ENCODE measurements at places on chromosomes 1 and 21.

GRCh38 chr1:15233689-15234088, 13.3 kb upstream of the FHAD1 start:
- DNase-seq = no peak

DNA sequence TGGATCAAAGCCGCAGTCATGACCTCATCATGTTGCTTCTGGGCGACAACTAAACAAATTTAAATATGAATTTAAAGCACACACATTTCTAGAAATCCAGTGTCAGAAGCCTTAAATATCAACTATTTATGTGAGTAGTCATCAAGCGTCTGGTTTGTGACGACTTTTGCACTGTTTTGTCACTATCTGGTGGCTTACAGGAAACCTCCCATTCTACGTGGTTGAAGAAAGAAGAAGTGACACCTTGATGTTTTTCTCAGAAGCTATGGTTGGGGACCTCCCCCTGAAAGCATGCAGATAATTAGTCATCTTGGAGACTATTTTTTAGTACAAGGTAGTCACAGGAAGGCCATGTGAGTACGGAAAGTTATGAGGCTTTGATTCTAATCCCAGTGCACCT, 58.5 kb downstream of the TENT5C start:
- DNase-seq = no peak

- DNase-seq = peak; percentile 66
Observed at GRCh38 chr1:181783208-181783607, 278.3 kb downstream of the ZNF648 start.

DNA sequence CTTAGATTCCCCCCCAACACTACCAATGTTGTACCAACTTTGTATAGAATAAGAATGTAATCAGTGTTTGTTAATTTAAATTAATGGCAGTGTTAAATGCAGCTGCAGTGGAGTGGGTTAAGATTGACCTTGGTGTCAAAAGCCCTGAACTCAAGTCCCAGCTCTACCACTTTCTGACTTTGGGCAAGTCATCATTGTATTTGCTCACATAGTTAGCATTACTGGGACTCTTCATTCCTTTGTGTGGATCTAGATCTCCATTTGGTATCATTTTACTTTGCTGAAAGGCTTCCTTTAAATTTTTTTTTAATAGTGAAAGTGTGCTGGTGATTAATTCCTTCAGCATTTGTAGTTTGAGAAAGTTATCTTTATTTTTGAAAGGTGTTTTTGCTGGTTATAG, 22.2 kb upstream of the PHGDH start:
- peak; percentile 53 for DNase-seq

- DNase-seq = peak; percentile 86
Observed at GRCh38 chr21:37758982-37759381, 157.3 kb downstream of the KCNJ6 start.

DNA sequence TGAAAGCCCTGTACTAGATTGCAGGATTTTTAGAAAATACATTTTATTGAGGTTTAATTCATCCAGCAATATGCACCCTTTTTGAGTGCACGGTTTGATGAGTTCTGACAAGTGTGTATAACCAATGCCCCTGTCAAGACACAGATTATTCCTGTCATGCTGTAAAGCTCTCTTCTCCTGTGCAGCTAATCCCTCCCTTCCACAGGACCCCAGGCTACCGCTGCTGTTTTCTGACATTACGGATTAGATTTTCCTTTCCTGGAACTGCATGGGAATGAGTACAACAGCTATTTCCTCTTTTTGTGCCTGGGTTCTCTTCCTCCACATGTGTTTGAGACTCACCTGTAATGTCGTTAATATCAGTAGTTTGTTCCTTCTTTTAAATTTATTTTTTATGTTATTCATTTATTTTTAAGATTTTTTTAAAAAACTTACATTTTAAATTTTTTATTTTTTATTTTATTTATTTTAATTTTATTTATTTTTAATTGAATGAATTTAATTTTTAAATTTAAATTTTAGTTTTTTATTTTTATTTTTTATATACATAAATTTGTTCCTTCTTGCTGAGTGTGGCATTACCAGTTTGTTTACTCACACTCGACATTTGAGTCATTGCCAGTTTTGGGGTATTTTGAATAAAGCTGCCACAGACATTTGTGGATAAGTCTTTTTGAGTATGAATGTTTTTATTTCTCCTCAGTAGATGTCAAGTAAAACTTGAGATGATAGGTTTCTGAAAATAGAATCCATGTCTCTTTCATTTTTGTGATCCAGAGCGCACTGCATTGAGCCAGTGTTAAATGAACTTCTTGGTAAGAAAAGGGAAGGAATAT, 79.0 kb upstream of the B3GALT5 start:
- DNase-seq = no peak

GRCh38 chr1:219126377-219126776, 47.3 kb upstream of the LYPLAL1 start:
- no peak for DNase-seq

DNA sequence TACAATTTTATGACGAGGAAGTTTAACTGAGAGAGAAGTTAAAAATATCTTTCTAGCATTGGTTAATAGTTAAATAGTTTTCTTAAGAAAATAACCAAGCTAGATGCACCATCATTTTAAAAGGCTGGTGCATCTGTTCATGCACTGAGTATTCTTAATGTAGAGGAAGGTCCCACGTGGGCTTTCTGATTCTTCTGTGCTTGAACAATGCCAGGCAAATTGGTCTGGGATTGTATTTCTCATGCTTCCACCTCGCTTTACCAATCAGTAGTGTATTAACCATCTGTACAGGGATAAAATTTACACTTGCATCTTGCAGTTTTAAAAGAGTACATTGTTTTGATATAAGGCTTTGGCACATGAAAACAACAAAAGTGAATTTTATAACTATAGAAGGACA, 47.4 kb upstream of the MTF2 start:
- no peak for DNase-seq

DNA sequence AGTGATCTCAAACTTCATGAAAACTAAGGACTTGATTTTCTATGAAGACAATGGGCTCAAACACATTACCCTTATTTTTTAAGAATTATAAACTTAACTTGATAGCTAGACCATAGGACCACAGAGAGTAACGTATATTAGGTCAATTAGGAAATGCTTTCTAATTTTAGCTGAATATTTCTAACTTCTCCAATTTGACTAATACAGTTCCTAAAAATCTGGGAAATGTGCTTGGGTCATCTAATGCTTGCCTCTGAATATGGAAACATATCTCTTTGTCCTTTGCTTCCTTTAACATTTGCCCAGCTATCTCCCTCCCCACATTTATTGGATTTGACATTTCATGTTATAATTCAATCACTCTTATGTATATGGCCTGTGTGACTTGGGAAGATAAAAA, 141.4 kb downstream of the LHX8 start:
- DNase-seq = no peak

DNA sequence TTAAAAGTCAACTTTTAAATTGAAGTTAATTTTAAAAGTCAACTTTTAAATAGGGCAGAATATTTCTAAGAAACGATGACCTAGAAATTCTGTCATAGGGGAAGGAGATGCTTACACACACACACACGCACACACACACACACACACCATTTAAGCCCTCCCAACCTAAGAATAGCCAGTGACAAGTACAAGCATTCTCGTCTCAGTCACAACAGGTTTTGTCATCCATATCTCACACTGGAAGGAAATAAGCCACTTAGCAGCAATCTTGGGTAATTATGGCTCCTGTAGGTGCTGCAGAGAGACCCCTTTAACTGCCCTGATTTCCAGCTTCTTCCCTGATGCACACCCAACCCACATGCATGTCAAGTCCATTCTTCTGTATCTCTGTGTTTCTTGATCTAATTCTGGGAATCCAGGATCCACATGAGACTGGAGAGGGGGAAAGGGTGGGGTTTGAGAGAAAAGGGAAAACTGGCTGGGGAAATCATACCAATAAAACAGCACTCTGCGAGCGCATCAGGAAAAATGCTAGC, 338.1 kb downstream of the PAPPA2 start:
- DNase-seq = no peak

DNA sequence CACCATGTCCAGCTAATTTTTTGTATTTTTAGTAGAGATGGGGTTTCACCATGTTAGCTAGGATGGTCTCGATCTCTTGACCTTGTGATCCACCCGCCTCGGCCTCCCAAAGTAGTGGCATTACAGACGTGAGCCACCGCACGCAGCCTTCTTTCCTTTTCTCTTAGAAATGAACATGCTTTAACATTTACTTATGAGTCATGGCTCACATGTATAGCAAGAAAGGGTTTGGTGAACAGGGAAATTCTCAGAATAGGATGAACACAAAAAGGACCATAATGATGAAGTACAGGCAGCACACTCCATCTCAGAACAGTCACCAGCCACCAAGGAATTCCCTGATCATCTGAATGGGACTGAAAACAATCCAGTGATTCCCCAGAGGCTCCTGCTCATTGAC, 9.4 kb upstream of the VAMP4 start:
- no peak for DNase-seq

- no peak for DNase-seq
Observed at GRCh38 chr1:205541161-205541886, 36.9 kb downstream of the CDK18 start.

- DNase-seq = no peak
Observed at GRCh38 chr1:45026446-45026845, 14.4 kb downstream of the UROD start.

DNA sequence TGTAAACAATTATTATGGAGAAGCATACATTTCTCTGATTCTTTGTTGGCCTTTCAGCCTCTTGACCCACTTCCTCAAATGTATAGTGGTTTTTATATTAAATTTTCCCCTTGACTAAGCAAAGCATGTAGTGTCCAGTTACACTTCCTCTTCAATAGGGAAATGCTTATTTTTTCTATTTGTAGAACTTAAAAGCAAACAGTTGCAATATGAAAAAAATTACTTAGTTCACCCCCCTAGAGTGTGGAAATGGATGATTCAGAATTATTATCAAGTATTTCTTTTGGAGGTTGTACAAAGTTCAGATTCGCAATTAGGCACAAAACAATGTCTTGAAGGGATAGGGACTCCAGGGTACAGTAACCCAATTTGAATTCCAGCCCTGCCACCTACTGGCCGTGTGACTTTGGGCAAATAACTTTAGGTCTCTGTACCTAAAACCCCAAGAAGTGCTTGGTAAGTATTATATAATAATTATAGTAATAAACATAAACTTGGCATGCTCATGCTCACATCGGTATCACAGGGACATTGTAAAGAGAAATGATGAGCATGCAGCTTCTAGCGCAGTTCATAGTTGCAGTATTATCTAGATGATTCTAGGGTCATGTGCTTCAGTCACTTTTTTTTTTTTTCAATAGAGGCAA, 28.6 kb upstream of the IFNGR2 start:
- DNase-seq = peak; percentile 68

DNA sequence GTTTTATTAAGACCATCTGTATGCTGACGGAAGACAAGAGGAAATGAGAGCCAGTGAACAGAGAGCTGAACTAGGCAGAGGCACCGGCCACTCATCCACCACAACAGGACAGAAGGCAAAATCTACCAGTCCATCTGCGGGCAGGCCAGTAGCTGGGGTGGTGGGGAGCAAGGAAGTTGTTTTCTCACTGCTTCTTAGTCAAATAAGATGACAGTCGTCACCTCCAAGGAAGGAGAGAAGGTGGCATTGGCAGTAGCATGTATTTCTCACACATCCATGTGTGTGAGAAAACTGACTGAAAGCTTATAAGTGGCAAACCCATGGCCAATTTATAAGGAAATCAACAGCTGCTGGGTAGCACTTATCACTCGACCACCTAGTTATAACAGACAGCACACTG, 8.2 kb downstream of the TTC13 start:
- no peak for DNase-seq

GRCh38 chr1:199269241-199269640, 630.4 kb downstream of the PTPRC start:
- DNase-seq = no peak

- peak; percentile 74 for DNase-seq
Observed at GRCh38 chr1:6357243-6357936, 36.2 kb downstream of the ACOT7 start.

- DNase-seq = no peak
Observed at GRCh38 chr1:214451596-214451995, 99.8 kb downstream of the PTPN14 start.

- no peak for DNase-seq
Observed at GRCh38 chr1:171937938-171938337, 96.6 kb downstream of the DNM3 start.

GRCh38 chr1:192615055-192615454, 20.9 kb upstream of the RGS13 start:
- no peak for DNase-seq

GRCh38 chr1:201468501-201468843, 516 bp downstream of the PHLDA3 start:
- DNase-seq = peak; percentile 61

GRCh38 chr21:25637851-25638659, 1.0 kb upstream of the JAM2 start:
- DNase-seq = peak; percentile 28

DNA sequence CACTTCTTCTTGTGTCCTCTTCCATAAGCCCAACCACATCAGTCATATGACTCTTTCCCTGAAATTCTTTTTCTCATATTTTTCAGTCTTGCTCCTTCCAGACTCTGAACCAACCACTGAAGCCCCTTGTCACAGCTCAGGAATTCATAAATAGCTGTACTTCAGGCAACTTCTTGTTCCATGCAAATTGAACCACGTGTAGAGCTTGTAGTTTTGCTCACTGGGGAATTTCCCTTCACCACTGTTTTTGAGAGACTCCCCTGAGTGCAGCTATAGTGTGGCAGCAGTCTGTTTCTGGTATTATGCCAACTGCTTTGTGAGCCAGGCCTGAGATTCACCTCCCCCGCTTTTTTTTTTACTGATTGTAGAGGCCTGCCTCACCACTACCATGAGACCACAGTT, 150.3 kb upstream of the SPAG17 start:
- no peak for DNase-seq

DNA sequence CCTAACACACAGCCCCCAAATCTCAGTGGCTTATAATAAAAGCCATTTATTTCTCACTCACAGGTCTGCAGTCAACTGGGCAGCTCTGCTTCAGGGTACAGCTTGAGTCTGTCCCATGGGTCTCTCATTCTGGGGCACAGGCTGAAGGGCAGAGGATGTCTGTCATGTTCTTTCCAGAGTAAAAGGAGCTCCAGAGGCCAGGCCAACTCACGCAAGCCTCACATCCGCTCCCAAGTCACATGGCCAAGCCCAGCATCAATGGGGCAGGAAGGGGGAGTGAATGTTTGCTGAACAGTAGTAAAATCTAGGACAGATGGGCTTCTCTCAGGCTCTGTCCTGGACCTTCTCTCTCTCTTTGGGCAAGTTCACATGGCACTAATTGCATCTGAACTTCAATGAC, 7.1 kb upstream of the SSBP3 start:
- DNase-seq = no peak
